ENCODE measurements at places on chromosomes 4 and X. TPM values are rescaled to one million over a fixed set of nuclear protein-coding genes. Genes with fewer than 3 reads are reported as not detected.

- DNase-seq: no peak
Observed at GRCh38 chr4:150664935-150665334, 83.0 kb downstream of the MAB21L2 start.

DNA sequence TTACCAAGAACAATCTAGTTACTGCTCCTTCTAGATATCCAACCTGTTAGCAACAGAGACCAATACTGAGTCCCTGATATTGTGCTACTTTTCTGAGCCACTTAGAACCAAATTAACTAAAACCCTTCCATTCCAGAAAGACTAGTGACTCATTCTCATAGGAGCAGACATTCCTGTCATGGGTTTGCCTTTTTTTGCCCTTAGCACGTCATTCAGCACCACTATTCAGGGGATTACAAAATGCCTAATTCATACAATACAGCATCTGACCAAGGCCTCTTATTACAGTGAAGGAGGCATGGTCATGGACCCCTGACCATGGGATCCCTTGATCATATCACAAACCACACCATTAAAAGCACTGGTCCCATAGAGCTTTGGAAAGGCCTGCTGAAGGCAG is 123.8 kb upstream of the CXCL13 start:
- no peak for DNase-seq

- DNase-seq: no peak
Observed at GRCh38 chr4:189177130-189177529, 763.5 kb upstream of the FRG1 start.

Gene LRIT3
- polyA plus RNA-seq: 0.59 TPM

Gene CPZ
- 3.7 TPM for polyA plus RNA-seq

DNA sequence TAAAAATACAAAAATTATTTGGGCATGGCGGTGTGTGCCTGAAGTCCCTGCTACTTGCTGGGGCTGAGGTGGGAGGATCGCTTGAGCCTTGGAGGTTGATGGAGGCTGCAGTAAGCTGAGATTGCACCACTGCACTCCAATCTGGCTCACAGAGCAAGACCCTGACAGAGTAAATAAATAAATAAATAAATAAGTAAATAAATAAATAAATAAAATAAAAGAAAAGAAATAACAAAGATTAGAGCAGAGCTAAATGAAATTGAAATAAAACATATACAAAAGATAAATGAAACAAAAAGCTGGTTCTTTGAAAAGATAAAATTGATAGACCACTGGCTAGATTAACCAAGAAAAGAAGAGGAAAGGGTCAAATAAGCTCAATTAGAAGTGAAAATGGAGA is 43.1 kb downstream of the HPGD start:
- DNase-seq: no peak

- no peak for DNase-seq
Observed at GRCh38 chrX:70527610-70528345, 83.1 kb downstream of the DLG3 start.

GRCh38 chr4:2075171-2075986 is 16.3 kb downstream of the NAT8L start:
- no peak for DNase-seq

GRCh38 chr4:167774646-167775045 is 317.7 kb upstream of the ANXA10 start:
- DNase-seq: no peak

DNA sequence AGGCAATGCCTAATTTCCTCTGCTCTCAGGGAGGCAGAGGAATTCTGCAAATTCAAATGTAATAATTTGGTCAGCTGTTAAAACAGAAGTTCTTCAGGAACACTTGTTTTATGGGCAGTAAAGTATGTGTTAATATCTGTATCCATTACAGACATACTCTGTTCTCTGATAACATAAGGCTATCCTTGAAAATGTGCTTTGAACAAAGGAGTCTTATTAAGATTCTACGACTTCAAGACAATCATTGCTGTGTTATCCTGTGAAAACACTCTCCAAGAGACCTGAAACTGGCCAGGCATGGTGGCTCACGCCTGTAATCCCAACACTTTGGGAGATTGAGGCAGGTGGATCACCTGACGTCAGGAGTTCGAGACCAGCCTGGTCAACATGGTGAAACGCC is 1.9 kb upstream of the CFP start:
- no peak for DNase-seq

Gene MAGEB10
- polyA plus RNA-seq: not detected

Gene MAML3
- polyA plus RNA-seq: 17.9 TPM

- no peak for DNase-seq
Observed at GRCh38 chr4:186586205-186586604, 30.8 kb upstream of the MTNR1A start.

GRCh38 chrX:13432414-13433297 is 112.8 kb upstream of the ATXN3L start:
- DNase-seq: peak; percentile 72

DNA sequence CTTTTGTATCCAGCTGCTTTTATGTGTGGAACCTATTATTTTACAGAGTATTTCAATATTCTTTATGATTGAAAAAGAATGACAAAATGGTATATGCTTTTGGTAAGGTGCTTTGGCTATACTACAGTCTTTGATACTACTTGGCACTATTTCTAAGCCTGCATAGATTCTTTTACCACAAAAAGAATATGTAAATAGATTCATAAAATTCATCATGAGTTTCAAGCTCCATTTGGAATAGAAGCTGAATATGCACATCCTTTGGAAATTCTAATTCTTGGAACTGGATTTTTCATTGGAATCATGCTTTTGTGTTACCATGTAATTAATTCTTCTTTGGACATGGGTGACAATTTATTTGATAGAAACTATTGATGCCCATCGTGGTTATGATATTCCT is 60.2 kb upstream of the SYTL5 start:
- DNase-seq: no peak

Gene LGI2
- polyA plus RNA-seq: 7.2 TPM

- DNase-seq: no peak
Observed at GRCh38 chrX:55709735-55710134, 7.8 kb upstream of the RRAGB start.

Gene RAPGEF2
- polyA plus RNA-seq: 45.6 TPM

Gene CXCL6
- 0.08 TPM for polyA plus RNA-seq

GRCh38 chr4:153448003-153448731 is 18.0 kb upstream of the TMEM131L start:
- DNase-seq: peak; percentile 39

DNA sequence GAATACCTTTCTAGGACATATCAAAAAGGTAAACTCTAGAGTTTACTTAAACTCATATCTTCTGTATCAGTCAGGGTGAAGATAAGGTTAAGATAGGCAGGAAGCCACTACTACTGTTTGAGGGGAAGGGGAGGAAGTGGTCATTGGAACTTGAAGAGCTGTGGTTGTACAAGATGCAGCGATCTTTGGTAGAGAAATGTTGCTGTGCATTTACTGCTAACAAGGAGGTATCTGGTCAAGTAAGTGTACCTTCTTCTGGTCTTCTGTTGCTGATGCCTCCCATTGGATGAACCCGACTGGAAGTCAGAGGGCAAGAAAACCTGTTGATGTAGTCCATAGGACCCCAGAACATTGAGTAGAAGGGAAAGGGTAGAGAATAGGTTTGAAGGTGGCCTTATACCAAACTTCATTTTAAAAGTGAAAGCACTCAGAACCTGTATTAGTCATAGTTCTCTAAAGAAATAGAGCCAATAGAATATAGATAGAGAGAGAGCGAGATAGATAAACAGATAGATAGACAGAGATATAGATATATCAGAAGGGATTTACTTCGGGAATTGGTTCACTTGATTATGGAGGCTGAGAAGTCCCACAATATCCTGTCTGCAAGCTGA is 47.9 kb upstream of the TSPAN5 start:
- no peak for DNase-seq

Gene CLDN22
- 0.35 TPM for polyA plus RNA-seq

DNA sequence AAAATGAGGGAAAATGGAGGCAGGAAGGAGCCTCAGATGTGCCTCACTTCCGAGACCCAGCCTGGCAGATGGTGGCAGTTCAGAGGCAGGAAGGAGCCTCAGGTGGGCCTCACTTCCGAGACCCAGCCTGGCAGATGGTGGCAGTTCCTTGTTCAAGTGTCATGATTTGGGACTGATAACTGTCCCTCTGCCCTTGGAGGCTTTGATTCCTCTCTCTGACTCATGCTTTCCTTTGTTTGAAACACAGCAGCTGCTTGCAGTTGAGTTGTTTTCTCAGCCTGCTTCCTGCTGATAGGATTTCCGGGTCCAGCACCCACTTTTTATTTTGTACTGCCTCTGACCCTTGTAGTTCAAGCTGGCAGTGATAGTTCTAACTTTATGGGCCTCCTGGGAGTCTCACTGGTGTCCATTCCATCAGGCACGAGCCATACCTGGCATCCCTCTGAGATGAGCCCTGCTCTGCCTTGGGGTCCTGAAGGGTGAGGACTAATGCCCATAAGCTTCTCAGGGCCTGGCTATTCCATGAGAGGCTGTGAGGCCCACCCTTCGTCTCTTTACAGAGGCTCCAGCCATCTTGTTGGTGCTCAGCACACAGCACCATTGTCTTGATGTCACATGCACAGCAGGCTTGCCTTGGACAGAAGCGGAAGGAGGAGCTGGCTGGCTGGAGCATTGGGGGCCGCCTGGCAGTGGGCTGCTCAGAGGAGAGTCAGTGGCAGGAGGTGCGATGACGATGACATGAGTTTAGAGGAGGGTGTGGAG is 13.0 kb downstream of the RGS12 start:
- no peak for DNase-seq

- DNase-seq: no peak
Observed at GRCh38 chrX:85140964-85141363, 102.6 kb downstream of the SATL1 start.

DNA sequence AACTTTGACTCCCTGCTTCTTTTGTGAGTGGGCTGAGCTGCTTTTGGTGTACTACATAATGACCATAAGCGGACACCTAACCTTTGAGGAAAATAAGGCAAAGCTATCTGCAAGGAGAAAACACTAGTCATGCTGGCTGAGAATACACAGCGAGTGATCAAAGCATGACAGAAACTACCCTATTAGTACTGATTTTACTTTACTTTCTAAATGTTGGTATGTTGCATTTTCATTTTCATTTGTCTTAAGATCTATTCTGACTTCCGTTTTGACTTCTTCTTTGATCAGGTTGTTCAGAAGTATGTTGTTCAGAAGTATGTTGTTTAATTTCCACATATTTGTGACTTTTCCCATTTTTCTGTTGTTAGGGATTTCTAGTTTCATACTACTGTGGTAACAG is 361.1 kb downstream of the TRAM1L1 start:
- DNase-seq: no peak

GRCh38 chr4:166165829-166166420 is 292.9 kb downstream of the TLL1 start:
- peak; percentile 56 for DNase-seq

DNA sequence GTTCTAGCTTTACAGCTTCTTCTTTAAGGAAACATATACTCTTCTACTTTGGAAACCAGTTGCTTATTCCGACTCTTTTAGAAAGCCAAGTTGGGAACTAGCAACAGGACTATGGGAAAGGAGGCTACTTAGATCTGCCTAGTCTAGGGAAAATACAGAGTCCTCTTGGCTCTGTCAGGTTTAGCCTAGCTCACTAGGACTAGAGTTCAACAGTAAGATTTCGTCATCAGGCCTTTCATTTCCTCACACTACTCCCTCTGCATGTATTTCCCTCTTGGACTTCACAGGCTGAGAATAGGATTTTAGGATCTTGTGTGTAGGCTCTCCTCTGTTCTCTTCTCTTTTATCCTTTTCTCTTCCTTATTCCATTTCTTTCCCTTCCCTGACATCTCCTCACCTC is 409.8 kb downstream of the AR start:
- no peak for DNase-seq

- no peak for DNase-seq
Observed at GRCh38 chr4:90888571-90888970, 761.4 kb downstream of the CCSER1 start.

GRCh38 chrX:40854242-40854641 is 118.9 kb upstream of the MED14 start:
- DNase-seq: no peak

- no peak for DNase-seq
Observed at GRCh38 chr4:121668368-121669162, 28.2 kb downstream of the ANXA5 start.

Gene MED14
- 52.0 TPM for polyA plus RNA-seq

- peak; percentile 8 for DNase-seq
Observed at GRCh38 chr4:161522031-161522430, 641.8 kb downstream of the FSTL5 start.

GRCh38 chrX:110146521-110146920 is 143.6 kb downstream of the TMEM164 start:
- DNase-seq: peak; percentile 37

DNA sequence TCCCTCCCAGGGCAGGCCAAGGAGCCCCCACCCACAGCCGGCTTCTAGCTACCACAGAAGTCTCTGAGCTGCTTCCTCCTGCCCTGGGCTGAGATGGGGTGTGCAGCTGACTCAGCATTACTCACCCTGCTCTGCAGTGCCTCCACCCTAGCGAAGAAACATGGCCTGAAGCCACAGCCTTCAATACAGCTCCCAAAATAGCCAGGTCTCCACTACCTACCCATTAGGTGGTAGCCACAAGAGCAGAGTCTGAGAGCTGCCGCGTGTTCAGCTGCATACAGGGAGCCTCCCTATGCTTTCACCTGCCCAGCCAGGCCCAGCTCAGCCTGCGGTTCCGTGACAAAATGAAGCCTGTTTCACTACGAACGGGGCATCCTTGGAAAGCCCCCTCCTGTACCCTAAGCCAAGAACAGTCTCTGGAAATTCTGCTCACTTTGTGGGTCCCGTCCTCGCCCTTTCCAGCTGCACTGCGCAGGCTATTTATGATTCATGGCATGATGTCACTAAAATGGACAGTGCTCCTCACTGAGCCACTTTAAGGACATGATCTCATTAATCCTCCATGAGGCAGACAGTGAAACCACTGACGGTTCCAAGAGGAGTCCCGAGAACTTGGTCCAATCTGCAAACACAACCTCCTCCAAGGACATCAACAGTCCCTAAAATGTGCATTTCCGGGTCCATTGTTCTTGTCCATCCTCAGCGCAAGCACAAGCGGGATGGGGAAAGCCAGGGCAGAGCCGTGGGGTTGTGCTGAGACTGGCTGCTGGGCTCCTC is 20.2 kb downstream of the WDR1 start:
- DNase-seq: no peak

DNA sequence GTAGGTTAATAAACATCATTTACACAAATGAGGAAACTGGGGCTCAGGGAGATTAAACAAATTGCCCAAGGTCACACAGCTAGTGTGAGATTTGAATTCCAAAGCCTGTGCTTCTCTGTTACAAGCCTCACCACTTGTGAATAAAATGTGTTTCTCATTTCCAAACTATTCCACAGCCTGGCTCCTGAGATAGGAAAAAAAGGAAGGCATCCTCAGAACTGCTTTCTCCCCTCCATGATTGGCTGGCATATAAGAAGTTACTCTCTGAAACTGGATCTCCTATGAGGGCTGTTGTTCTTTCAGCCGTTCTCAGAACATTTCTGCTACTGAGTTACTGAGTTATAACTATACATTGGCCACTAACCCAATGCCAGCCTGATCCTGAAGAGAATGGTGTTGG is 237.9 kb downstream of the MAML3 start:
- DNase-seq: no peak
